ENCODE measurements at places on chromosomes 7 and 10.
A peak's percentile ranks its signal among the peaks of the same experiment; 100 is the strongest.

DNA sequence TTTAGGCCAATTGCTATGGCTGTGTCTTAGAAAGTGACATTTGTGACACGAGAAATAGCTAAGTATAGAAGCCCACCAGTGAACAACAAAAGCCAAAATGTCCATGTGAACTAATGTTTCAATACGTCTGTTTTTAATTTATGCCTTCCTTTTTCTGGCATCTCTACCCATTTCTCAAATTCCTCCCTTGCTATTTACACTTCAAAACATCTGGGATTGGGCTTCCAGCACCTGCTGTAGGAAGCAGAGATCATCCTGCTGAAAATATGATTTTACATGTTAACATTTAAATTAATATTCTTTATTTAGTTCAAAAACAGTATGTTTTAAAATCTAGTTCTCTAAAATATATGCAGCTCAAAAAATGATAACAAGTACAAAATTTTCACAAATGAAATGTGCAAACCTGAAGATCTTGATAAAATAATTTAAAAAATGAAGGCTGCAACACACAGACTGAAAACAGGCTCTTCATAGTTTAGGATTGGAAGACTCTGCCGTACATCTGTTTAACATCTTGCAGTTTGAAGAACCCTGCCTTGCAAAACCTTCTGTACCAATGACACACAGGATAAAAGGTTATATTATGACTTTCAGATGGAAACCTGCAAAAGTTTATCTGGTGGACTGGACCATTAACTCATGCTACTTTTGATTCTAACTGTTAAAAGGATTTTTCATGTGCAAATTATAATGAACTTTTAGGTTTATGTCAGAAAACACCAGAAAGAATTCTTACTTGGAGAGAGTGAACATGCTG lies 408.4 kb downstream of the SUGCT start:
- DNase-seq: no peak

DNA sequence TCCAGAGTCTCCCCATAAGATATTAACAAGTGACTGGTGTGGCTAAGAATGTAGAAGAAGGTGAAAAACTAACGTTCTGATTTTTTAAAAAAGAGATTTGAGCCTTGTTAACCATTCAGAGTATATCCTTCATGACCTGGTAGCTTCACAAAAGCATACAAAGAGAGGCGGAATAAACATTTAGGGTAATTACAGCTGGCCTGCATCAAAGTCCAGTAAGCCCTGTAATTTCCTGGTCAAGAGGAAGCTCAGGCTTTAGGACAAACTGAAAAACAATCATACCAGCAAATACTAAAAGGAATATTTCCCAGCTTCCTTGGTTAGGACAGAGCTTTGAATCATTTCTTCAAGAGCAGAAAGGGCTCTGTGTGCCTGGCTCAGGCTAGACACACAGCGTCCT lies 165.2 kb downstream of the COBL start:
- no peak for DNase-seq

- DNase-seq: peak; percentile 45
Observed at GRCh38 chr10:89793649-89794254, 92.4 kb downstream of the KIF20B start.

DNA sequence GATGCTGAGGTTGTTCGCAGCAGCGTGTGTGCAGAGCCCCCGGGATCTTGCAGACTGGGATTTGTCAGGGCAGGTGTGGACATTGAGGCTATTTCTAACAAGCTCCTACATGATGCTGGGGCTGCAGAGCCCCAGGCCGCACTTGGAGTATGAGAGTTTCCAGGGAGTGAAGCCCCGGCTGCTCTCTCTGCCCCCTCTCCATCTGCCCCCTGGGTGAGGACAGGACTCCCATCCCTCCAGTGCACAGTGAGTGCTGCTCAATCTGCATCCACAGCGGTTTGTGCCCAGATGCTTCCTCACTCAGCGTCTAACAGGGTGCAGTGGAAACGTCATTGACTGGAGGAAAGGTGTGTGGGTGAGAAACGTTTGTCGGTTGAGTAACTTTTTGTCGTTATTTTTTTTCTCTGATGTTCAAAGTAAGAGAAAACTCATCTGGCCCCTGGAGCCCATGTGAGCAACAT lies 25.3 kb downstream of the IL2RA start:
- peak; percentile 68 for DNase-seq

All from CD4-positive, CD25-positive, alpha-beta regulatory T cell (primary cell).